Dermis blood vessel endothelial cell (primary cell): ENCODE measurements at places on chromosomes 13 and 19.

DNA sequence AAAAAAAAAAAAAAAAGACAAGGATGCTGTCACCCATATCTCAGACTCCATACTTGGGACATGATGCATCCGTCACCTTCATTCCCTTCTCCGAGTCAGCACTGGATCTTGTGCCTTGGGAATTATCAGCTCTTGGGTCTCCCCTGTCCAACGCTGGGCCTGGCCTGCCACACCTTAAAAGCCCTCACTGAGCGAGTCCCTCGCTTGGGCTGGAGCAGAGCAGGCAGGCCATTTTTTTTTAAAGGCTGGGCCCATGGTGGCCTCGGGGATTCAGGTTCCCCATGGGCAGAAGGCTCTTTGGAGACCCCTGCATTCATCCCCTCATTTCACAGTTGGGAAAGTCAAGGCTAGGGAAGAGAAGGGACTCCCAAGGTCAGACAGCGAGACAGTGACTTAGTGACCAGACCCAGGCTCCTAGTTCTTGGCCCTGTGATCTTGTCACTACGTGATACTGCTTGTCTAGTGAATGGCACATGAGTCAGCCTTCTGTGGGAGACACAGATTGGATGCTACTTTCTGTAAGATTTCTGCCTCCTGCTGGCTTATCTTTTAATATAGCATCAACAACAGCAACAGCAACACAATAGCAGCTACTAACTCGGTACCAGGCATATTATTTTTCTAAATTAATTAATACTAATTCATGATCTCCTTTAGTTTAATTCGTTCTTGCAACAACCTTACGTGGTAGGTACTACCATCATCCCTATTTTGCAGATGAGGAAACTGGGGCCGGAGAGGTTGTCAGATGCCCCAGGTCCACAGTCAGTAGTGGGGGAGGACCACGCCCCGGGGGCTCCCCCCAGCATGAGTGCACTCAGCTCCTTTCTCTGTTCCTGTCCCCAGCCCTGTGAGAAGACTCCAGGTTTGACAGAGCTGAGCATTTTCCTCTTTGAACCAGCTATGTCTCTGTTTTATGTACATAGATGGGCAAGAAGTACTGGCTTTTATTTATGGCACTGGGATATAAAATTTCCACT is 27.4 kb upstream of the ZNF536 start:
- no peak for DNase-seq

GRCh38 chr19:38194061-38194701 is 29.8 kb downstream of the DPF1 start:
- DNase-seq, result no peak

DNA sequence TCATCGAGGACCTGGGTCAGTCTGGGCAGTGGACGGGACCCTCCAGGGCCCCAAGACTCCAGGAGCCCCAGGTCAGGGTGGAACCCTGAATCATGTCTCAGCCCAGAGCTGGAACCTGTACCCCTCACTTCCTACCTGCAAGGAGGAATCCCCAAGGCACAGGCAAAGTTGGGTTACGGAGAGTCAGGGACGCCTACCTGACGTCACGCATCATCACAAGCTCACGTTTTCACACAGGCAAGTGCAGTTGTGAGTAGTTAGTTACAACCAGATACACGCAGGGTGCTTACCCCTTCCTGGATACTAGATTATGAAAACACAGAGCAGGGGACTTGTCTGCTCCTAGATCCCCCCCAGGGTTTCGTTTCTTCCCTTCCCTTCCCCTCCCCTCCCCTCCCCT is 1.9 kb downstream of the RETN start:
- no peak for DNase-seq

- DNase-seq, result no peak
Observed at GRCh38 chr19:12785431-12786031, 5.8 kb upstream of the JUNB start.
